IMR-90 (cell line): ENCODE measurements at places on chromosomes 1 and 21. TPM values are rescaled to one million over a fixed set of nuclear protein-coding genes. Genes with fewer than 3 reads are reported as not detected.

Gene GUCA2A
- total RNA-seq, result not detected in 2 replicates

DNA sequence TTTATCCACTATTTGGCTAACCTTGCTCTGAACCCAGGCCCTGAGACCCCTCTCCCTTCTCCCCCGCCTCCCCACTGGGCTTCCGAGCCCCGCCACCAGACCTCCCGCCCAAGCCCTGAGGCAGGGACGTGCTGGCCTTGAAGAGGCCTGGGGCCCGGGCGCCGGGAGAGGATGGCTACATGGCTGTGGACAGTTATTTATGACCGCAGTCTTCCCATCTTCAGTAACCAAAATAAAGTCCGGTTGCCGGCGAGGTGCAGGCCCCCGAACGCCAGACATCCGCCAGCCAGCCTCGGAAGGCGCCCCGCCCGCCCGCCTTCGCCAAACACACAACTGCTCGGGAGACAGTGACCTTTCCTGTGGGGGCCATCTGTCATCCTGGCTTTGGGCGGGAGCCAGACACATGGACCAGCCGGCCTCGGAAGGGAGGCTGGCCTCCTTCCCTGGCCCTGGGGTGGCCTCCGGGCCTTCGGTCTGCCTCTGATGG is 69.0 kb downstream of the DHRS3 start:
- DNase-seq, result no peak

GRCh38 chr1:46657775-46658174 is 10.4 kb downstream of the ATPAF1 start:
- no peak for DNase-seq

DNA sequence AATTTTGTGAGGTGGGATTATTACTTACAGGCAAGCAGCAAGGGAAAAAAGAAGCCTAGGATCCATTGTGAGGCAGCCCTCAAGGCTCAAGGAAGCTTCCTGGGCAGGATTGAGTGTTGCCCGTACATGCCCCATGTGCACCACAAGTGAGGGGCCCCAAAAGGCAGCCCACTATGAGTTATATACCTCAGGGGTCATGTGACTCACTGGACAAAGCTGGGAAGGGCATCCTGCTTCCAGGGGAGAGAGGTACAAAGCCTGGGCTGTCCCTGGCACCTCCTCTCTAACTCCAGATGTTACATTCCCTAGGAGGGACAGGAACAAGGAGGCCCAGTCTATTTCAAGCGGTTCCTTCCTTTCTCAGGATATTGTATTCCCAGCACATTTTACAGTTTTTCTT is 34.0 kb upstream of the CD1D start:
- DNase-seq, result no peak

- peak; percentile 64 for DNase-seq
Measured at GRCh38 chr1:231934797-231935196, 308.2 kb downstream of the DISC1 start.

Gene LRRC40
- total RNA-seq, result 17.4 and 28.1 TPM in 2 replicates

DNA sequence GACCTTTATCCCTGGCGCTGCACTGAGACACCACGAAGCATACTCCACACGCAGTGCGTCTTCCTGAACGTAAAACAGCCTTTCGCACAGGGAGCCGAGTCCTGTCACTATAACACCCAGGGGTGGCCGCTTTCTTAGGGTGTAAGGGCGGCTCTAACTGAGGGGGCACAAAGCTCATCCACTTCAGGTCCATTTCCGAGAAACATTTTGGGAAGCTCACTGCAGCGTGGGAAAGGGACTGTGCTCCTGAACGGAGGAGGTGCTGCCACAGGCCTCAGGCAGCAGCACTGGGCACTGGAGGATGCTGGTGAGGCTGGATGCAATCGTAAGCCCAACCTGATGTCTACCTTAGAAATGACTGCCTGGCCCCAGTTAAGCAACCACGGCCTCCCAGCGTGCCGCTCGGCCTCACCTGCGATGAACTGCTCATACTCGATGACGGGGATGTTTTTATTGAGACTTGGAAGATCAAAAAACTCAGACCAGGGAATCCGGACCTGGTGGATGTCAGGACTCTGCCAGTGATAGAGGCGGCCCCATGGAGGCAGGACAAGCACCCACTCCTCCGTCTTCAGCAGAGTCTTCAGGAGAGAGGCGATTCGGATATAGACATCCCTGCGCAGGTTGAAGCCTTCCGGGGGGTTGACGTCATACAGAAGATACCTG is 2.3 kb downstream of the POFUT2 start:
- DNase-seq, result no peak

Gene CSF3R
- not detected in 2 replicates for total RNA-seq

DNA sequence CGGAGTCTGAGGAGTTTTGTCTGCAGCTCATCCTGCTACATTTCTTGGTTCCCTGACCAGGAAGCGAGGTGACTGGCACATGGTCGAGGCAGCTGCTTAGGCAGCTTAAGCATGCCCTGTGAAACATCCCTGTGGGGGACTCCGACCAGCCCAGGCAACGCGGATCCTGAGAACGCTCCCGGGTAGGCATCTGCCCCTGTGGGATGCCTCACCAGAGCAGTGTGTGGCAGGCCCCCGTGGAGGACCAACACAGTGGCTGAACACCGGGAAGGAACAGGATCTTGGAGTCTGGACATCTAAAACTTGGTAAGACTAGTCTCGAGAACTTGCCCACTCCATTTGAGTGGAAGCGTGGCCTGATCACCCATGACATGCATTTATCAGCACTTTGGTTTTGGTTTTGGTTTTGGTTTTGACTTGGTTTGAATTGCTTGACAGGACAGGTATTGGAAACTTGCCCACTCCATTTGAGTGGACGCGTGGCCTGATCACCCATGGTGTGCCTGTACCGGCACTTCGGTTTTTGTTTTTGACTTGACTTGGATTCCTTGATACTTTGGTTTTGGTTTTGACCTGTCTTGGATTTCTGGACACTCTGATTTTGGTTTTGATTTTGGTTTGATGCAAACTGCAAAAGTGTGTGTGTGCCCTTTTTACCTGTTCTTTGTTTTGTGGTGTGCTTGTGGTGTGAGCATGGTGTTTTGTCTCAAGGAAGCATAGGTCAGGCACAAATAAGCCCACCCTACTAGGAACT is 12.2 kb upstream of the NEK2 start:
- no peak for DNase-seq

Gene KCNT2
- total RNA-seq, result 0.56 and 0.72 TPM in 2 replicates

Gene SLC26A9
- total RNA-seq, result under 0.01 TPM in 1 of 2 replicates, not detected in the other

GRCh38 chr1:91501523-91501851 is 836 bp downstream of the CDC7 start:
- DNase-seq, result peak; percentile 32

Gene CALML6
- total RNA-seq, result not detected in 2 replicates

GRCh38 chr1:165562571-165562970 is 18.8 kb downstream of the LRRC52 start:
- DNase-seq, result no peak

Gene LCE6A
- total RNA-seq, result not detected in 2 replicates

Gene LCE1B
- not detected in 2 replicates for total RNA-seq

- no peak for DNase-seq
Measured at GRCh38 chr1:5660141-5660935, 331.9 kb downstream of the NPHP4 start.

Gene ANXA9
- total RNA-seq, result under 0.01 and 0.36 TPM in 2 replicates

Gene TMEM81
- 1.7 and 1.8 TPM in 2 replicates for total RNA-seq

Gene KLF17
- 0.28 and 0.36 TPM in 2 replicates for total RNA-seq

DNA sequence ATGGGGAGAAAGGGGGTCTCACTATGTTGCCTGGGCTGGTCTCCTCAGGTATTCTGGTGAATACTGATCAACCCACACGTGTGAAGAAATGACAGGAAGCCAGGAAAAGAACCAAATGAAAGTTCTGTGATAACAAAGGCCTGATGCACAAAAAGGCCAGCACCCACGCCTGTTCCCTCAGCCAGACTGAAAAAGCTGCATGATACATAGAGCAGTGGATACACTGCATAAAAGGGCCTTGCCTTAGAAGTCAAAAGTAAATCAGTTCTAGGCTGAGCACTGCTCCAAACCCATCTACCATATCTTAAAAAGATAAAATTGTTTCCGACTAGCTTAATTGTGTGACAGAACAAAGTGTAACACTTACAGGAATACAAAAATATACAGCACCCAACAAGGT is 36.9 kb upstream of the PSMG1 start:
- no peak for DNase-seq

DNA sequence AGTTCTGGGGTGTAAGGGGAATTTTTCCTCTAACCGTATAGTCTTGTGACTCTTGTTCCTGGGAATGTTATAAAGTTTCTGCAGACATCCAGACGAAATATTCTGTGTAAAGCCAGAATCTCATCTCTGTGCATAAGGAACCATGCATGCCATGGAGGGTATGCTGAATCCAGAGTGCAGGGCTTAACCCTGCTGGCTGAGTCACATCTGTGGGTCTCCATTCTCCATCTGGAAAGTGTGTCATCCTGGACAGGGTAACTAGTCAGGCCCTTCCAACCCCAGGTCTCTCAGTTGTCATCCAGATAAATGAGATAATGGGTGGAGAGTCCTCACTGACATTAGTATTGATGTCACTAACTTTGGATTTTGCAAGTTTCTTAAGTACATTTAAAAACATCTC is 48.8 kb downstream of the ATP5PO start:
- DNase-seq, result peak; percentile 60

- no peak for DNase-seq
Measured at GRCh38 chr1:48943393-48943792, 166.7 kb upstream of the BEND5 start.

GRCh38 chr1:14660801-14661200 is 62.3 kb downstream of the KAZN start:
- DNase-seq, result no peak

DNA sequence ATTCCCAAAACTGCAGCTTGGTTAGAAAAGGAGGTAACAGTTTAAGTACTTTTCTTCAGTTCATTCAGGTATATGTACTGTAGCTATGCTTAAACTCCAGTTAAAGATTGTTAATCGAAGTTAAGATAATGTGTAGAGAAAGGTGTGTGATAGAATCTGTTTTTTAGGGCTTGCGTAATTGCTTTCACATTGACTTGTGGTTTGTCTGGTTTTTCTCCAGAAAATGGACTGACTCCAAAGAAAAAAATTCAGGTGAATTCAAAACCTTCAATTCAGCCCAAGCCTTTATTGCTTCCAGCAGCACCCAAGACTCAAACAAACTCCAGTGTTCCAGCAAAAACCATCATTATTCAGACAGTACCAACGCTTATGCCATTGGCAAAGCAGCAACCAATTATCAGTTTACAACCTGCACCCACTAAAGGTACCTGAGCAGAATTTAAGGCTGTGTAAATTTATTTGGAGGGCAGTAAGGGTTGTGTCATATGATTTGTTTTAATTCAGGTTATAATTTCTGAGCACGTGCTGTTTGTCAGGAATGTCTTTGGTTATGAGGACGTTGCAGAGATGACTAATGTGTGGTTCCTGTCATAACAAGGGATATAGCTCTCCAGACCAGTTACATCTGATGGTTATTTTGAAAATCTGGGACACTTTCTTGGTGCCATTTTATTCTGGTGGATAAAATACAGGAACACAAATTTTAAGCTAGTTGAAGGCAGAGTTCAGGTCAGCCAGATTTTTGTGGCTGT is 26.0 kb downstream of the ATF6 start:
- DNase-seq, result peak; percentile 35

DNA sequence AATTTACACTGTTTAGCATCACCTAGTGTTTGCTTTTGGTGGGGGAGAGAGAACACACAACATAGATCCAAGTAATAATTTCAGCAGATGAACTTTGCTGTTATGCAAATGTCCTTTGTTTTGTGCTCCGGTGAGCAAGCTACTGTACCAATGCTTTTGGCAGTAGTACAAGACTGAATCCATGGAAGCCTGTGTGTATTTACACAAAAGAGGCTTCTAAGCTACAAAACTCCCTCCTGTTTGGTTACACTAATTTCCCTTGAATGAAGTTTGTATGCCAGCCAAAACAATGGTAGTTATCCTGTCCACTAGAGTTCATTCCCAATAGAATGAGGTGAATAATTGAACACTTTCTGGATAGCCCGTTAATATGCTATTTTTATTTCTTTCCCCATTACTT is 320.5 kb downstream of the KCTD3 start:
- DNase-seq, result peak; percentile 27

- no peak for DNase-seq
Measured at GRCh38 chr21:20611008-20611407, 387.2 kb upstream of the NCAM2 start.

Gene PTPRU
- 5.0 and 7.0 TPM in 2 replicates for total RNA-seq

- DNase-seq, result no peak
Measured at GRCh38 chr1:32426489-32427255, 32.4 kb upstream of the BSDC1 start.

- DNase-seq, result no peak
Measured at GRCh38 chr21:34519016-34519415, 7.0 kb upstream of the KCNE1 start.

- no peak for DNase-seq
Measured at GRCh38 chr1:245188403-245188802, 33.6 kb downstream of the KIF26B start.

DNA sequence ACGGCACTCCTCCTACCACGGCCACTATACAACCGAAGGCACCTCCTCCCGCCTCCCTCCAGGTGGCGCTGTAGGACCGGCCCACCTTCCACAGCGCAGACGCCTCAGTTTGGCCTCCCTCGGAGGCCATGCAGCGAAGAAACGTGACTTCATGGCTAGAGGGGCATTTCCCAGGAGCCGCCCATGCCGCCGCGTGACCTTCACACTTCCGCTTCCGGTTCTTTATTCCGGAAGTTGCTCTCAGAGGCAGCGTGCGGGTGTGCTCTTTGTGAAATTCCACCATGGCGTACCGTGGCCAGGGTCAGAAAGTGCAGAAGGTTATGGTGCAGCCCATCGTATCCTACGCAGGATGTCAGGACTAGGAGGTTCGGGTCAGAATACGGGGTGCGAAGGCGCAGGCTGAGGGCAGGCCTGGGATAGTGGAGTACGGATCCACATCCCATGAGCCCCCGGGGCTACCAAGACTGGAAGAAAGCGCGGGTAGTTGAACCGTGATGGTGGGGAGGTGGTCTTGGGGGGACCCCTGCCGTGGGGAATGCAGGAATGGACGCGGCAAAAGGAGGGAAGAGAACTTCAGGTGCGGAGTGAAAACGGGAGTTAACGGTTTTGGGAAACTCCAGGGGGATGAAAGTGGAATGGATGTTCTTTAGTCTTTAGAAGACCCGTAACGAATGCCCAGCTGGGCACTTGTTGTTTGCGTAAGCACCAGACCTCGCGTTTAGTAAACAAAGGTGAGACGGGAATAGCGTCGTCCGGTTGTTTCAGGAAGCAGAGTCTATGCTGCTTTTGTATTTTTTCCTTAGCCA is at the start of gene SNRPE:
TSS of gene SNRPE (plus strand) at position 221 of the 806 bp plus-strand sequence. CDS start at position 282, 61 bp downstream.
- DNase-seq, result peak; percentile 98

DNA sequence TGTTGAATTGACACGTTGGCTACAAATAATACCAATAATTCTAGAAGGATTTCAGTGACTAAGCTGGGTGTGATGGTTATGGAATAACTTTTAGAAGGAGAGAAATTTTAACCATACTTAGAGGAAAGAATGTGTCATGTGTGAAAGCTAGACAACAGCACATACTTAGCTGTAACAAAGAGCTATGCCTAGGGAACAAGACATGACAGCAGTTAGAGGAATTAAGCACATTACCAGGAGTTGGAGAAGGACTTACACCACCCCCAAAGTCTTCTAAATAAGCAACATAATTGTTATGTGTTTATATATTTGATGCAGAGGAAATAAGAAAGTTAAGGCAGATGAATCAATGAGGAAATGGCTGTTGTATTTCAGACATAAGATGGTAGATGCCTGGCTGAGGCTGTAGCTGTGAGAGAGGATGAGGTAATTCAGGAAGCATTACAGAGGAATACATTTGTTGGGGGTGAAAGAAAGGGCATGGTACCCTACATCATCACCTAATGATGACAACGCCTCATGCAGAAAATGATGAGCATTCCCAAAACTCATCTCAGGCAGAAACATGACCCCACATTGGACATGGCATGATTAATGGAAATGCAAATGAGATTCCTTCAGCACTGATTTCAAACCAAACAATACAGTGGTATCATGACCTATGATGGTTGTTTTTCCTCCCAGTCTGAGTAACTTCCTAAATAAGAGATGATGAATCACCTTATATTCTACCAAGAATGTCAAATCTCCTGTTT is 211.5 kb downstream of the LHX8 start:
- no peak for DNase-seq

Gene LHX8
- total RNA-seq, result not detected in 2 replicates
